ENCODE measurements at places on chromosomes 2 and 18.

DNA sequence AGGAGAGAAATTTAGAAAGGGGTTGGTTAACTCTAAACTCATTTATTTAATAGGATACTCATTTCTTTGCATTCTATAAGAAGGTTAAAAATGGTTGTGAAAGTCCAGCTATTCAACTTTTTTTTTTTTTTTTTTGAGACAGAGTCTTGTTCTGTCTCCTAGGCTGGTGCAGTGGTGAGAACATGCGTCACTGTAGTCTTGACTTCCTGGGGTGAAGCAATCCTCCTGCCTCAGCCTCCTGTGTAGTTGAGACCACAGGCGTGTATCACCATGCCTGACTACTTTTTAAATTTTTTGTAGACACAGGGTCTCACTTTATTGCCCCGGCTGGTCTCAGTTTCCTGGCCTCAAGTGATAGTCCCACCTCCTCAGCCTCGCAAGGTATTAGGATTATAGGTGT lies 11.9 kb downstream of the ELP2 start:
- no peak for DNase-seq

DNA sequence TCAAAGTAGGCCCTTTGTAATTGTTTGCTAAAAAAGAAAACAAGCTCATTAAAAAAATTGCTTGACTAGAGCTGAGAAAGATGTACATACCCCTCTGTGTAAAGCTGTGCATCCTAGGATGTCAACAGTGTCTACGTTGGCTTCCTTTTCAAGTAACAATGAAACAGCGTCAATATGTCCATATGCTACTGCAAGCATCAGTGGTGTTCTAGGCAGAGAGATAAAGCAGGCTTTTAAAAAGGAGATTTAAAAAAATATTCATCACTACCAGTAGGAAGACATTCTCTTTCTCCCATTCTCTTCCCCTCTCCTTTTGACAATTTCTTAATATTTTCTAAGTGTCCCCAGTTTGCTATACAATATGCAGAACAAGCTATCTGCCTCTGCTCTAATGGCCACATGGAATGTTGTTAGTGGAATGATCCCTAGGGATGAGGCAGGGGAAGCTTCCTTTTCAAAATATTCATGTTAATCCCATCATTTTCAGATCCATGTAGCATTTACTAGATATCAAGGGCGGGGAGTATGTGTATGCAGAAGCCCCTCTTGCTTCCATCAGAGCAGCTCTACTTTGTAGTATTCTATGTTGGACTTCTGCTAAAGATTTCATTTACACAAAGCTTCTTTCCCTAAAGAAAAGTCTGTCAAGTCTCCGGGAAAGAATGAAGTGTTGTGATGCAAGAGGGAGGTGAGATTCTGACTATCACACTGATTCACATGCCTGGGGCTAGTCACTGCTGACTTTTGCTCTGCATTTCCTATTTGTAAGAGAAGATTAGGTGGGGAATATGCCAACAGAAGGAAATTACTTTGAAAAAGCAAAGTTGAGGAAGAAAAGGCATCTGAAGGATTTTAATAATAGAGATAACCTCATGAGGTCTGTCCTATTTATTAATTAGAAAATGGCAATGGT lies 81.5 kb upstream of the PGAP1 start:
- DNase-seq: no peak

DNA sequence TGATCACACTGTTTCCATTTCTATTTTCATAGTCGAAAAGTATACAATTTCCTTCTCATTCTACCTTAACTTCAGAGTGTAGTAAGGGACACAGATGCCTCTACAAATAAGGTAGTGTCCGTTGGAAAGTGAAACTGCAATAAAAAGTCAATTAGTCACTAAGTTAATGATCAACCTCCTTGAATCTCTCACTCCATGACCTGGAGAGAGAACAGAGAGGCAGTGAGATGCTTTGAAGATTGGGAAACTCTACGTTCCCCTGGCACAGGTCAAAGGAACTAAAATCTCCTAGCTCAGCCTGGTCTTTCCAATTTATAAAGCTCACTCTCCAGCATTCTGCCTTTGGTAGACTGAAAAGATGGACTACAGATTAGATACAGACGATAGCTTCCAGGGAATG lies 153.8 kb upstream of the ACAA2 start:
- no peak for DNase-seq

GRCh38 chr18:9989481-9989880 lies 75.7 kb downstream of the VAPA start:
- DNase-seq: no peak

- no peak for DNase-seq
These were observed 232.7 kb downstream of the TRIB2 start for GRCh38 chr2:12949406-12949805.
